Cortex of kidney (tissue), 1 donor: ENCODE measurements at places on chromosomes 6 and 20.

DNA sequence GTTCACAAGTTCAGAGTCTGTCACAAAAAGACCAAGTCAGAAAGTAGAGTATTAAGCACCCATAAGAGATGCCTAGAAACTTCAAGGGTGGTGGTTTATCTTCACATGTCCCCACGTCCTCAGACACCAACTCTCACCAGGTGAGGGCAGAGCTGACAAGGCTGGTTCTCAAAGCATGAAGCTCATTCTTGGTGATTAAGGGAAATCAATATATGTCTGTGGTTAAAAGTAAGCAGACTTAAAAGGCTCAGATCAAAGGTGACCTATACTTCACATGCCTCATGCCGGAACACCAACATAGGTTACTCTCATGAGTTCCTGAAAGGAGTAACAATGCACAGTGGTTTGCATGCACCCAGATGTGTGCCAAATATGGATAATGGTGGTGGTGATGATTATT, 27.0 kb downstream of the IL17A start:
- DNase-seq, result no peak

DNA sequence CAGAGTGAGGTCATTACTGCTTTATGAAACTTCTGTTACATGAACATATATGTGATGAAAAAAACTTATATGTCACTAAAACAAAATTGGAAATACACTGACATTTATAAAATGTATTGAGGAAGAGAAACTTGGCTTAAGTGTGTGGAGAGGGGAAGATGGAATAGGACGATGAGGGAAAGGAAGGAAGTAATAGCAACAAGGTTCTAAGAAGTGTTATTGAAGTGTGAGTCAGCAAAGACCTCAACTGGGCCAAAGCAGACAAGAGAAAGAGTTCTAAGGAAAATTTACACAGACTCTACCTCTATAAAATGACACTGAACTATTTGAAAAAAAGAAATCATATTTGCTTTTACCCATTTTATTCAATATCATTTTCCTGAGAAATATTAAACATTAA, 38.3 kb downstream of the SNX3 start:
- DNase-seq, result no peak

DNA sequence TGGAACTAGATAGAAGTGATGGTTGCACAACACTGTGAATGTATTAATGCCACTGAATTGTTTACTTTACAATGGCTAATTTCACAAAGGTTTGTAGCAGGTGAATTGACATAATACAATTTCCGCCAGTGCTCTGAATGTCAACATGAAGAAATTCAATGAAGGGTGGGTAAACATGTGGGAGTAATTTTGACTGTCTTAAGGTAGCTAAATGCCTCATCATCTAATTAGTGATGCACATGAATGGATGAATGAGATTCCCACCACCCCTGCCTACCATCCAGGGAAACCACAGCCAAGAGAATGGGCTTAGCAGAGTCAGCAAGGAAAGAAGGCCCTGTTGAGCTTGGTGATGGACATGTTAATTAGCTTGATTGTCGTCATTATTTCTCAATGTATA, 275.3 kb downstream of the ALDH8A1 start:
- no peak for DNase-seq

GRCh38 chr6:56424542-56425083, 177.2 kb upstream of the COL21A1 start:
- DNase-seq, result no peak

- no peak for DNase-seq
Measured at GRCh38 chr6:127120787-127121636, 2.5 kb downstream of the RSPO3 start.
